Fibroblast of skin of left quadriceps (primary cell): ENCODE measurements at places on chromosomes 11 and 22.

DNA sequence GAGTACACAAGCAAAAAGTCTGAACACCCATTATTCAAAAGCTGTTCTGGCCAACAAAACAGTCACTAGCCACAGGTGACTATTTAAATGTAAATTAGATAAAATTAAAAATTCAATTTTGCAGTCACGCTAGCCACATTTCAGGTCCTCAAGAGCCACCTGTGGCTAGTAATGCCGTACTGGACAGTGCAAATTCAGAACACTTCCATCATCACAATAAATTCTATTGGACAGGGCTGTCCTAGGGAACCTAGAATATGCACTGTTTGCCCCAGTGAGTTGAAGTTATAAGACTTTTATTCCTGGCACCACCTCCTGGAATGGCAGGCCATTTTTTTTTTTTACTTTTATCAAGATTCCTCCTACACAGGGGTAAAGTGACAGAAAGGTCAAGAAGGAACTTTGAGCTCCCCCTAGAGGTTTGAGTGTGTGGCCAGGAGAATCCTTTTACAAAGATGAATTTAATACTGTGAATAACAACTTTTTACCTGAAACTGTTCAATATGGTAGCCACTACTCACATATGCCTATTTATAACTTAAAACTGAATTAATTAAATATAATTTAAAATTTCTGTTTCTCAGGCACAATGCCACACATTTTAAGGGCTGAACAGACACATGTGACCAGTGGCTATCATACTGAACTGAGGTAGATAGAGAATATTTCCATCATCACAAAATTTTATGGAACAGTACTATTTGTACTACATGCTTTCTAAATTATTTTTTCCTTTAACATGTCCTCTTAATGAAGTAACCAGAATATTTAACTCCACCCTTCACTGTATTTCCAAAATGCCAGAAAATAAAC, 6.5 kb downstream of the MSANTD2 start:
- DNase-seq, result no peak

DNA sequence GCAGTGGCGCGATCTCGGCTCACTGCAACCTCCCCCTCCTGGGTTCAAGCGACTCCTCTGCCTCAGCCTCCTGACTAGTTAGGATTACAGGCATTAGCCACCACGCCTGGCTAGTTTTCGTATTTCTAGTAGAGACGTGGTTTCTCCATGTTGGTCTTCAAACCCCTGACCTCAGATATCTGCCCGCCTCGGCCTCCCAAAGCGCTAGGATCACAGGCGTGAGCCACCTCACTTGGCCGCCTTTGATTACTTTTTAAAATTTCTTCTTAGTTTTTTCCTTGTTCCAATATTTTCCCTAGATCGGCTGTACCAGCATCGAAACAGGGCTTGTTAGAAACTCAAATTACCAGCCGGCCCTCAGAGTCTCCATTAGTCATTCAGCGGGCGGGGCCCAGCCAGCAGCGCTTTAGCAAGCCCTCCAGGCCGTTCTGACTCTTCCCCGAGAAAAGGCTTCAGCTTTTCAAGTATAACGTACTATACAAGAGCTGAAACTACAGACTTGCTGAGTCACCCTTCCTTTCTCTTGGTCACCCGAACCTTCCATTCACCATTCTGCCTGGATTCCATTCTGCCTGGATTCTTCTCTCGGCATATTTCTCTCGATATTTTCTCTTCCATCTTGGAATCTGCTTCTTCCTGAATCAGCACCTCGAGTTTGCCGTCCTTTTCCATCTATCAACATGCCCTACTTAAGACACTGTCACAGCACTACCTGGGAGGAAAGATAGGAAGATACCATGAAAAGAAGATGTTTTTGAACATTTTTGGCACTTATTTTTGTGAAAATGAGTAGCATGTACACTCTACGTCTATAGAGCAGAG, 6.7 kb upstream of the CAPRIN1 start:
- peak; percentile 59 for DNase-seq

- no peak for DNase-seq
Observed at GRCh38 chr22:44455151-44455962, 42.7 kb downstream of the RTL6 start.

- DNase-seq, result no peak
Observed at GRCh38 chr11:73152086-73152853, 10.2 kb upstream of the FCHSD2 start.

- no peak for DNase-seq
Observed at GRCh38 chr11:5603326-5603725, 6.9 kb downstream of the TRIM6 start.

DNA sequence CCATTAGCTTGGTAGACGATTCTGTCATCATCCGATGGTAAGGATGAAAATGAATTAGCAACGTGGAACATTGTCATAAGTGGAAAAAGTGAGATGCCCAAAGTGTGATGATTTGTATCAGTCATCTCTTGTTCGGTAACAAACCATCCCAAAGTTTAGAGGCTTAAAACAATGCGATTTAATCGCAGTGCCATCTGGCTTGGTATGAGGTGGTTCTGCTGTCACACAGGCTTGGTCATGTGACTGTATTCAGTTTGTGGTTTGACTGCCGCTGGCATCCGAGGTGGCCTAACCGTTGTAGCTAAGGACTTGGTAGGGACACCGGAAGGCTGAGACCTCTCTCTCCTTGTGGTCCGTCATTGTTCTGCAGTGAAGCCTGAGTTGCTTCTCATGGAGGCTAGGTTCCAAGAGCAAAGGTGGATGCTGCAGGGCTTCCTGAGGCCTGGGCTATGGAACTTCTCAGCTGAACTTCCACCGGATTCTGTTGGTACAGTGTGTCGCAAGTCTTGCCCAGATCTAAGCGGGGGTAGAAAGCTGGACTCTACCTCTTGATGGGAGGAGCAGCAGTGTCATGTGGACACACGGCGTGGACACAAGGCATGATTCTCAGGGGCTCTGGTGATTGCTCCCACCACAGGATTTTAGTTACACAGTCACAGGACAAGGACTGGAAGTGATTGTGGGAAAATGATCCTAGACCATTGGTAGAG, 36.3 kb downstream of the BCR start:
- no peak for DNase-seq

- DNase-seq, result no peak
Observed at GRCh38 chr22:30297991-30298701, 8.8 kb upstream of the CASTOR1 start.

GRCh38 chr11:118841469-118842242, 42.0 kb upstream of the CXCR5 start:
- DNase-seq, result no peak

DNA sequence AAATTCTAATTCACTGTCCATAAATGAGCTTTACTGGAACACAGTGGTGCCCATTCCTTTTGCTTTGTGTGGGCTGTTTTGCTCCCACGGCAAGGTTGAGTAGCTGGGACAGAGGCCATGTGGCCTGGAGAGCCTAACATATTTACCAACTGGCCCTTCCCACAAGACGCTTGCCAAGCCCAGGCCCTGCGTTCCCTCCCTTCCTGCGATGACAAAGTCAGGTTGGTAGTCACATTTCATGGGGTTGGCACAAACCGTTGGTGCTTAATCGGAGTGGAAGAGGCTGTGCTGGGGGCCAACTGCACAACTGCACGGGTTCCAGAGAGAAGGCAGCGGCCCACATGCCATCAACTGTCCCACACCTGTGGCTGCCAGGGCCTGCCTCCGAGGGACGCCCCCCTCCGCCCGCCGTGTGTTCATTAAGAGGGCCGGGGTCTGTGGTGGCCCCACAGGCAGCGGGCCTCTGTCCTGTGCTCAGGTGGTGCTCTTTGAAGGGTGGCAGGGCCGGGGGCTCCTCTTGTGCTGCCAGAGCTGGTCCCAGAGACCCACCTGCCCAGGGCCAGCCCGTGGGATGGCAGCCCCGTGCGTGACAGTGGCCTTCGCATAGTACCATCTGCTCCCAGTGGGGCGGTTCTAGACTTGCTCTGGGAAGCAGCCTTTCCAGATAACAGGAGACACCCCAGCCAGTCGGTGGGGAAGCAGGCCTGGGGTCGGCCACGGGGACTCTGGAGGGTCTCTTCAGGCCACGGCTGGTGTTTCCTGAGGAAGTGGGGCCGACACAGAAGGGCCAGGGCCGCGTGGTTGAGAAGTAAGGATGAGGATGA, 81.5 kb upstream of the CLDN5 start:
- no peak for DNase-seq

- peak; percentile 42 for DNase-seq
Observed at GRCh38 chr11:76371170-76371569, 9.8 kb downstream of the THAP12 start.

DNA sequence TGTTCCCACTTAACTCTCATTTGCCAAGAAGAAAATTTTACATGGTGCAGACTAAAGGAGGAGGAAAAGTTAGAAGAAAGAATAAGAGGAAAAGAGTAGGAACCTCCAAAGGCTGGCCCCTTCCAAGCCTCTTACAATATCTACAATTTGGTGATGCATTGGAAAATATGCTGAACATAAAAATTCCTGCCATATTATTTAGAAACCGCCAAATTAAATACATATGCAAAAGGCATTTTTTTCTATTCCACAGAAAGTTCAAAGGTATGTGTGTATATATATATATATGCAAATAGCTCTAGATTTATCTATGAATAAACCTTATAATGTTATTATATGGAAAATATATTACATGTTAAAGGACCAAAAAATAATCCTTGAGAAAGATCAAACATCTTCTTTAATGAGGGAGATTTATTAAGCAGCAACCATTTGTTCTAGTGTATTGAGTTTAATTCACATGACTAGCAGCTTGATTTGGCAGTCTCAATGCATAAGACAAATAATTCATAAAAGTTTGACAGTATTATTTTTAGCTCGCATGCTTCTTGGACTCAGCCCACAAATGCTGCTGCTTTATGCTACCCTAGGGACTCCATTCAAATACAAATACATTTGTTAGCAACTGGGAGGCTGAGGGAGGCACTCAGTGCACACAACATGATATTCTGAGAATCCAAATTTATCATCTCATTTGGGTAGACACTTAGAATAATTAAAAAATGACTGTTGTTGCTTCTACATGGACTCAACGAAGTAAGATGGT, 184.9 kb downstream of the SBF2 start:
- peak; percentile 88 for DNase-seq

GRCh38 chr11:68380786-68381622, 68.6 kb downstream of the LRP5 start:
- DNase-seq, result no peak

GRCh38 chr11:100484948-100485347, 202.1 kb upstream of the ARHGAP42 start:
- DNase-seq, result no peak

DNA sequence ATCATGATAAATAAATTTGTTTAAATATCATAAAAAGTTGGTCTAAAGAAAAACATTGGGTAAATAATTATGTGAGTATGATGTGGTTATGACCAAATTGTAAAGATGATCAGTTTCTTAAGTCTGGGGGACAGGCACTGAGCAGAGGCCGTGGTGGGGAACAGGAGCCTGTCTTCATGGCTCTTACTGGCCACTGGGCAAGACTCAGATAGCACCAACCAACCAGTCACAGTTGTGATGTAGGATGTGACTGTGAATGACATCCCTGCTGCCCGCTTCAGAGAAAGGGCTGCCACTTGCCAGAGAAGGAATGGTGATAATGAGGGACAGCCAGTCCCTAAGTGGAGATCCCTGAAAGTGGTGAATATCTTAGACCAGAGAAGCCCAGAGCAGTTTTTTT, 7.0 kb downstream of the PTPRJ start:
- DNase-seq, result no peak

GRCh38 chr11:1879342-1879940, 12.3 kb downstream of the PRR33 start:
- DNase-seq, result no peak

- no peak for DNase-seq
Observed at GRCh38 chr11:69086152-69087132, 37.7 kb downstream of the TPCN2 start.

GRCh38 chr11:73324665-73325035, 16.6 kb downstream of the ARHGEF17 start:
- no peak for DNase-seq

DNA sequence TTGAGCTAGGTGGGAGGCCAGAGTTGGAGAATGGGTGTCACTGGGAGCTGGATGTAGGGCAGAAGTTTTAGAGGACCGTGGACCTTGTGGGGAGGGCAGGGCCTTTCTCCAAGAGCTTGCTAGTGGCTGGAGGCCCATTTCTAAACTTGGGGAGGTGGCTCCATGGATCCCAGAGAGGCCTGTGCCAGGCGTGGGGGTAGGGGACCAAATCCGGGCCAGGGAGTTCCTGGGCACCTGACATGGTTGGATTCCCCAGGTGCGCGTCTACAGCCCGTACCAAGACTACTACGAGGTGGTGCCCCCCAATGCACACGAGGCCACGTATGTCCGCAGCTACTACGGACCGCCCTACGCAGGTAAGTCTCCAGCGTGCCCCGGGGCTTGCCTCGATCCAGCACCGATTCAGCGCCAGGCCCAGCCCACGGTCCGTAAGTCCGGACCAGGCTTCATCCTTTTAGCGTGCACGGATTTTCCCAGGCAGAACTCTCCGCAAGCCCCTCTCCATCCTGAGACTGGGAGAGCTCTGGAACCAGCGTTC, 14.2 kb downstream of the PLEKHB1 start:
- DNase-seq, result no peak
